ENCODE measurements at places on chromosomes 5 and 9.
A peak's percentile ranks its signal among the peaks of the same experiment; 100 is the strongest.

DNA sequence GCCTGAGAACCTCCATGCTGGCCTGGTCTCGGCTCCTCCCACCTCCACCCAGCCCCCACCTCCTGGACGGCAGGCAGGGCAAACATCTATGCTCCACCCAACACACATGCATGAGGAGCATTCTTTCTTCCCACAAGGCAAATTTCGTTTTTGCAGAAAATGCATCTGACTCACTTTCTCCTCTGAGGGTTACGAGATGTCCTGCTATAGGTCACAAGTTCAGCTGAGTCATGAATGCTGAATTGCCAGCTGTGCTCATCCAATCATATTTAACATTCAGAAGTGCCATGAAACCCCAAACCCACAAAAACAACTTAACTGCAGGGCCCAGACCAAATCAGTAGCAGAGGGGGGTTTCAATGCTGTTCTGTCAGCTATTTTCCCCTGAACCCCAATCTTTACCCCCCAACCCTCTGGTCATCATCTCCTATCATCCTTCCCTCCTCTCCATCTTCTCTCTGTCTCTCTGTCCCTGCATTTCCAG, 39.0 kb upstream of the OSMR start:
- peak; percentile 45 for DNase-seq

DNA sequence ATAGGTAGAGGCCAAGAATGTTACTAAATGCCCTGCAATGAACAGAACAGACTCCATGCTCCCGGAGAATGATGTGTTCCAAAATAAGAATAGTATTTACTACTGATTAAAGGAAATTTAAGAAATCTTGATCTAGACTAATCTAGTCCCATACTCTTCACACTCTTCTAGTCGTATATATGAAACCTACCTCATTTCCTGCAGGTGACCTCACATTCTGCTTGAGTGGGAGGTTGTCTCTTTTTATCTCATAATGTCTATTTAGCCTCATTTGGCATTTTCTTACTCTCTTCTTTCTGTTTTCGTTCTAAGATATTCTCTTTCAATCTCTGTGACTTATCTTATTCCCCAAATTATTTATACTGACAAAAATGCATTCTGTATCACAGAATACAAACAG, 9.2 kb upstream of the SHOC1 start:
- DNase-seq, result no peak

- DNase-seq, result peak; percentile 27
Observed at GRCh38 chr5:140925806-140926442, at the start of gene PCDHAC1. PCDHAC1 (plus strand) TSS chr5:140926299; CDS start chr5:140926893, 594 bp downstream.

- no peak for DNase-seq
Observed at GRCh38 chr5:34038390-34038789, 4.6 kb downstream of the C1QTNF3 start.

DNA sequence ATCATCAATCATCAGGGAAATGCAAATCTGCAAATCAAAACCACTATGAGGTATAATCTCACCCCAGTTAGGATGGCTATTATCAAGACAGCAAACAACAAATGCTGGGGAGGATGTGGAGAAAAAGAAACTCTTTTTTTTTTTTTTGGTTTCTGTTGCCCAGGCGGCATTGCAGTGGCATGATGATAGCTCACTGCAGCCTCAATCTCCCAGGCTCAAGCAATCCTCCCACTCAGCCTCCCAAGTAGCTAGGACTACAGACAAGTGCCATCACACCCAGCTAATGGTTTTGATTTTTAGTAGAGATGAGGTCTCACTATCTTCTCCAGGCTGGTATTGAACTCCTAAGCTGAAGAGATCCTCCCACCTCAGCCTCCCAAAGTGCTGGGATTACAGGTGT, 5.4 kb upstream of the CNTRL start:
- DNase-seq, result no peak

DNA sequence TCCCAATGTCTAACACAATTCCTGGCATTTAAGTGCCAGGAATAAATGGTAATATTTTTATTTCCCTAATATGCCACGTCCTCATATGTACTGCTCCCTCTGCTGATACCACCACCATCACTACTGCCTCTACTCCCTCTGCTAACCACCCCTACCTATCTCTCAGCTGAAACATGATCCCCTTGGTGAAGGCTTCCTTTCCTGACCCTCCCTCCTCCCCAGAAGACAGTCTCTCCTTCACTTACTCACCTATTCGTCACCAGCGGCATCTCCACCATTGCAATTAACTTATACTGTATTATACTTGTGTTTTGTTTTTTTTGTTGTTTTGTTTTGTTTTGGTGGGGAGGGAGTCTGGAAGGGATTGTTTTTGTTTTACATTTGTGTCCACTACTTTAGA, 4.8 kb downstream of the DENND1A start:
- DNase-seq, result no peak

DNA sequence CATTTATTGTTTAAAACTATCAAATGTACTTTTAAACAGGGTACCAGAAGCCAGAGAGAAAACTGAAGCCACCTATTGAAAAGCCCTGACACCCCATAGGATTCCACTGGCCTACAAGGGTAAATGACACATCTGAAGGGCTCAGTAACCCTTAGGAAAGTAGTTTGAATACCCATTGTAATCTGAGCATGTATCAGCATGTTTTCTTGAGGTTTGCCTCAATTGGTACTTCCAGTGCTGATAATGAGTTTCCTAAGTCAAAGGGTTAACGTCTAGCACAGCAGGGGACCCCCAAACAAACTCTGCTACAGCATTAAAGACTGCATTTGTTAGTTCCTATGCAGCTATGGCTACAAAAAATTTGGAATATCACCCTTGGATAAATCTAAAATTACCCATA, 657.1 kb downstream of the NR2F1-AS1 start:
- no peak for DNase-seq

- no peak for DNase-seq
Observed at GRCh38 chr9:98378794-98379193, 123.3 kb upstream of the TBC1D2 start.

- DNase-seq, result no peak
Observed at GRCh38 chr5:52956915-52957747, 32.0 kb upstream of the ITGA2 start.

DNA sequence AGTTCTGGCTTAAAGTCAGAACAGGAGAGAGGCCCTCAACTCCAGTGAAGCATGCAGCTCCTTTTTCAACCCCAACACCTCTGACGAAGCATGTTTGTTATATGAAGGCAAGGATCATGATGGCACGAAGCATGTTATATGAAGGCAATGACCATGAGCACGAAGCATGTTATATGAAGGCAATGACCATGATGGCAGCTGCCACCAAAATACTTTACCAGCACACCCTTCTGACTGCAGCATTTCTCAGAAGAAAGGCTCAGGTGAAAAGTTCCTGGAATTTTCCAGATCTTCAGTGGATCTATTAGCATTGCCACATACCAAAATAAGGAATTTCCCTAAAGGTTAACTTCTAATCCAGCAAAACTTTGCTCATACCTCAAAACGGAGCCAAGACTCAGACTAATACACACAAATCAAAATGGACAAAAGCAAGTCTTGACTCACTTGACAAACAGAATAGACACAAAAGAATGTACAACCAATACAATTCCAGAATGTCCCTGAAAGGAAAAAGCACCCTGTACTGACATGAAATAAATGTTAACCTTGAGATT, 217.4 kb downstream of the FANCC start:
- no peak for DNase-seq

DNA sequence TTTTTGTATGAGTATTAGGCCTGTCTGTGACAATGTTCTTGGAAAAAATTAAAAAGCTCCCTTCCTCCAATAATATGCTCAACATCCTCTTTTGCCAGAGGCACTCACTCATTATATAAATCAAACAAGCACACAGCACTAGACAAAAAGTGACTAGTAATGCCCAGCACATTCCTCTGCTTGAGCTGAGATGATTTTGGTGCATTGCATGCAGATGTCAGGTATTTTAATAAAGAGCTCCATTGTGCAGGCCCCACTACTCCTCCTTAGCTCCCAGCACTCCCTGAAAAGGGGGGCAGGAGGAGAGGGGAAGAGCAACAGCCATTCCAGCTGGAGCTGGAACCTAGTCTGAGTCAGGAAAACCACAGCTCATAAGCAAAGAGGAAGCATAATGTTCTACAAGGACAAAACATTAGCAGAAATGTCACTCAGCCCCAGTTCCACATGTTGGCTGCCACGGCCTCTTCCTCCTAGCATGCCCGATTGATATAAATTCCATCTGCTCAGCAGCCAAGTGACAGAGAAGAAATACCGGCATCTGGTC, 348.5 kb downstream of the BNC2 start:
- DNase-seq, result peak; percentile 89

DNA sequence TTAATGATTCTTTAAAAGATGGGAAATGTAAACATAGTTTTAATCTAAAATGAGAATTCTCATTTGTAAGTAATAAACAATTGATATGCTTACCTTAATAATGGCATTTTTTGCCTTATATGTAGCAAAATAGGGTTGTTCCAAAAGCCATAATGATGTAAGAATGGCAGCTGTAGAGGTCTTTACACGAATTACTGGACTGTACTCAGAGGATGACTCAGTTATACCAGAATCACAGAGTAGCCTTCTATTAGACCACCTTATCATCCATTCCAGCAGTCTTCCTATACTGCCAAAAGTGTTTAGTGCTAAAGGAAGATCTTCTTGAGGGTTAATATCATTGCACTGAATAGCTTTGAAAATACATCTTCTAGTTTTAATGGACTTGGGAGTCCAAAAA, 66.5 kb downstream of the CPLANE1 start:
- DNase-seq, result no peak

DNA sequence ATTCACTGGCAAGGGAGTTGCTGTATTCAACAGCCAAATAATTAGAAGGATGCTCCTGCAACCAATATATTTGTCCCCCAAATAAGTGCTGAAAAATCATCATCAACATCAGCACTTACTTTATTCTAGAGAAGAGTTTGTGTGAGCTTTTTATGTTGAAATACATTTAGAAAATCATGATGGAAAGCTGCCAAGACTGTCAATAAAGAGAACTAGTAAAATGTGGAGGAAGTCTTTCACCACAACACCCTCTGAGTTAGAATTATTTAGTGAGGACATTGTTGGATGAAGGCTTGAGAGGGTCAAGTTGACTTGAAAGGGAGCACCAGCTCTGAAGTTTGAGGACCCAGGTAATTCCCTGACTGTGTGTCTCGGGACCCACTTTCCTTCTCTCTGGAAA, 100.2 kb upstream of the TBCA start:
- no peak for DNase-seq

DNA sequence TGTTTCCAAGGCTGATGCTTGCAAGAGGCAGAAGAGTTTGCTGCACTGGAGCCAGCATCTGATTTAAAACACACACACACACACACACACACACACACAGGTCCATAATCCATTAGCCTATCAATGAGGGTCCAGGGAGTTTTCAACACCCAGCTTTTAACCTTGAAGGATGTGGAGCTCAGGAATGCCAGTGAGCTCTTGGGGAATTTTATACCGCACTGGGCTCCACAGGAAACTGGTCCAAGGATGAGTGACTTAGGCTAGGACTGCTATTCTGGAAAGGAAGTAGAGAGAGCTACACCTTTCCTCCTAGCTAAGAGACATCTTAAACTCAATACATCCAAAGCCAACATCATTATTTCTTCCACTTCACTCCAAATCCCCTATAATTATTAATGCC, 942 bp upstream of the NRG2 start:
- no peak for DNase-seq

DNA sequence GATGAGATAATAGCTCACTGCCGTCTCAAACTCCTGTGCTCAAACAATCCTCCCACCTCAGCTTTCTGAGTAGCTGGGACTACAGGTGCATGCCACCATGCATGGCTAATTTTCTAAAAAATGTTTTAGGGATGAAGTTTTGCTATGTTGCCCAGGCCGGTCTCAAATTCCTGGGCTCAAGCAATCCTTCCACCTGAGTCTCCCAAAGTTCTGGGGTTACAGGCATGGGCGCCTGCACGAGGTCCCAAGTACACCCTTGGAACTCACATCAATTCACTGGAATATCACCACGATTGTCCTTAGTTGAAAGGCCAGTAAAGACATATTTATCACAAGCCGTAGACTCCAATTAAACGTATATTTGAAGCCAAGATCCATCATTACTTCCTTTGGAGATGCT, 184.6 kb downstream of the IRX1 start:
- no peak for DNase-seq

GRCh38 chr9:117153021-117153420, 261.8 kb downstream of the ASTN2 start:
- DNase-seq, result no peak

- no peak for DNase-seq
Observed at GRCh38 chr9:87336914-87337333, 160.7 kb upstream of the DAPK1 start.

Data from left hindlimb (tissue), 1 donor.